ENCODE measurements at places on chromosomes 11 and 22.

- no peak for DNase-seq
Observed at GRCh38 chr22:33666961-33667619, 253.2 kb downstream of the LARGE1 start.

- no peak for DNase-seq
Observed at GRCh38 chr11:5992604-5993251, 5.9 kb upstream of the OR52L1 start.

DNA sequence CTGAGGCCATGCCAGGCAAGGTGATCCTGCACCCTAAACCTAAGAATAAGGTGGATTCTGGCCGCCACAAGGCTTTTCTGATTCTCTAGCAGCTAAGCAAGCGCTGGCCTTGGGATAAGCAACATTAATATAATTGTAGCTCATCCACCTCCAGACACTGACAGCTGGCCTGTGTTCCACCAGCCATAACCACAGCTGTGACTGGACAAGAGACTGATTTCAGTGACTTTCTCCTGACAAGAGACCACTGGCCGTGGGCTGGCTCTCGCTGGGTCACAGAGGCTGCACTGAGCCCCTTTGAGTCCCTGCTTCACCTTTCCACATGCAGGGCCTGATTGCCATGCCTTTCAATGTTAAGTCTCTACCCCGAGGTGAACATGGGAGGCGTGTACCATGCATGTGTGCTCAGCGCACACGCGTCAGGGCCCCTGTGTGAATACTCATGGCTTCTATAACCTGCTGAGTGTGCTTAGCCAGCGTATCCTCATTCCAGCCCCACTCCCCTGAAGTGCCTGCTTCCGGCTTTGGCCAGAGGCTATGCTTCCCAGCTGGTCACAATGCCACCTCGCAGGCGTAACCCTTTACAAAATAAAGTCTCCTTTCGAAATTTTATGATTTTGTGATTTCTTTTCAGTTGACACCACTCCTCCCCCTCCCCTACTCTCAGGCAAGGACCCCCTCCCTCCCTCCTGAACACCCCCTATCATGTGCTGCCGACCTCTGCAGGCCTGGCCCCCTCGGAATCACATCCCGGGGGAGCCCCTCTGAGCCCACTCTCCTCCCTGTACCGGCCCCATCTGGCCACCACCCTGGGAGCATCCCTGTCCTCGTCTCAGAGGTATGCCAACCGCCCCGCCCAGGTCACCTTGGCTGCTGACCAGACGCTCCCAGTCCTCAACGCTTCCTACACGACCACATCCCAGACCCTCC lies 128.1 kb downstream of the CTTN start:
- no peak for DNase-seq

GRCh38 chr11:11022125-11022730 lies 164.4 kb upstream of the ZBED5 start:
- DNase-seq, result no peak

- no peak for DNase-seq
Observed at GRCh38 chr11:75815345-75816168, 547 bp downstream of the UVRAG start.

DNA sequence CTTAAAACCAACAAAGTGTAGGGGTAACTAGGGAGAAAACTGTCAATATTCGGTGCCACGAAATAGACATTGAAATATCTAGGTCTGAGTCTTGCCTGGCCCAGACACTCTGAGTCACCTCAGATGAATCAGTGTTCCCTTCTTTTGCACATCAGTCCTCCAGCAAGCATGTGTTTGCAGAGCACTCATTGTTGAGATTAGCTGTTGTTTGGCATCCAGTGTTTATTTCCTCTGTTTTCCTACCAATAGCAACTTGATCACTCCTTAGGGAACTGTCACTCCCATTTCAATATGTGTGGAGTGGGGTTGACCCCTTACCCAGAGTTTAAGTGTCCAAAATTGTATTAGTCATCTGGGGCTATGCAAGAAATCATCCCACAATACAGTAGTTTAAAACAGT lies 4.7 kb upstream of the ASCC2 start:
- DNase-seq, result no peak

Measured in stimulated activated CD8-positive, alpha-beta memory T cell treated with anti-CD3 and anti-CD28 coated beads, Interleukin-4, amount 100 ng/mL, for 1 hour (primary cell).